ENCODE measurements at places on chromosomes 7 and 10.

DNA sequence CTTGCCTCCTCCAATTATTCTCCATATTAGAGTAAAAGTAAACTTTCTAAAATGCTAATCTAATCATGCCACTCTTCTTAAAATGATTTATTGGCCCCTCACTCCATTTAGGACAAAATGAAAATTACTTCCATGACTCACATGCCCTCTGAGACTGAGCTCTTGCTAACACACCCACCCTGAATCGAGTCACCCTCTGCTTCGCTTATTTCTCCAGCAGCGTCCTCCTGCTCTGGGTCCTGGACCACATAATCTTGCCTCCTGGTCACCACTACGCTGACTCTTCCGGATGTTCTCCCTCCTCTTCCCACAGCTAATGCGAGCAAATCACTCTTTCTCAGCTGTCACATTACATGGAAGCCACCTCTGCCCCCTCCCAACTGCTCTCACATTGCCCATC lies 384.0 kb upstream of the FZD8 start:
- no peak for DNase-seq

- no peak for DNase-seq
Measured at GRCh38 chr7:113279256-113279655, 160.9 kb upstream of the SMIM30 start.

DNA sequence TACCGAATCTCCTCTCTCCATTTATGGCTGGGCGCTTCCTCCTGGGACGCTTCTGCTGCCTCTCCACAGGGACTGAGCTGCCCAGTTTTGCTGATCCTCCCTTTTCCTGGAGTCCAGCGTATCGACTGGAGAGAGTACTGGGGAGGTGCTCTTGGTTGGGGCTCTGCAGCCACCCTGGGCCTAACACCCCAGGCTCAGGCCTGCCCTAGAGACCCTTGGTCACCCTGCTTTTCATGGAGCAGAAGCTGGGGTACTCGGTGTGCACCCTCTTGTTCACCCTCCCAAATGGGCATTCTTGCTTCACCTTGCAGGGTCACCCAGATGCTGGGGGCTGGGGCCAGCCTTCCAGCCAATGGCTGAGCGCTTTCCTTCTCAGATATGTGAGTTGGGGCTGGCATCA lies 88.8 kb upstream of the RET start:
- peak; percentile 17 for DNase-seq

DNA sequence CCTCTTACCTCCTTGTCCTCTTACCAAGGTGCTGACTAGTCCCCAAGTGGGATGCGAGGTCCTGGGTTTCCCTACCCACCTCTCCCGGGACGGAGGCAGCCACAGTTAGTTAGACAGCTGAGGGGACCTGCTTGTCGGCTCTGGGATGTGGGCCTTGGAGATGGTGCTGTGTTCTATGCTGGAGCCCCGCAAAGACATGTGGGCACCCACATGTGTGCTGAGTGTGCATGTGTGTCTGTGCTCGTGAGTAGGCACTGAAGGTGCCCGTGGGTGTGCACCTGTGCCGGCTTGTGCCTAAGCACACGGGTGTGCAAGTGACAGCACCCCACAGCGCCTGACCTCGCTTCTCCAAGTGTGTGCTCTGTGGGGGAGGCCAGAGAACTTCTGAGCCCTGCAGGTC lies 62.2 kb downstream of the NEURL1 start:
- DNase-seq: no peak

GRCh38 chr7:151581741-151582140 lies 62.0 kb upstream of the RHEB start:
- DNase-seq: no peak

GRCh38 chr7:111756687-111757178 lies 194.4 kb upstream of the IMMP2L start:
- DNase-seq: peak; percentile 74

DNA sequence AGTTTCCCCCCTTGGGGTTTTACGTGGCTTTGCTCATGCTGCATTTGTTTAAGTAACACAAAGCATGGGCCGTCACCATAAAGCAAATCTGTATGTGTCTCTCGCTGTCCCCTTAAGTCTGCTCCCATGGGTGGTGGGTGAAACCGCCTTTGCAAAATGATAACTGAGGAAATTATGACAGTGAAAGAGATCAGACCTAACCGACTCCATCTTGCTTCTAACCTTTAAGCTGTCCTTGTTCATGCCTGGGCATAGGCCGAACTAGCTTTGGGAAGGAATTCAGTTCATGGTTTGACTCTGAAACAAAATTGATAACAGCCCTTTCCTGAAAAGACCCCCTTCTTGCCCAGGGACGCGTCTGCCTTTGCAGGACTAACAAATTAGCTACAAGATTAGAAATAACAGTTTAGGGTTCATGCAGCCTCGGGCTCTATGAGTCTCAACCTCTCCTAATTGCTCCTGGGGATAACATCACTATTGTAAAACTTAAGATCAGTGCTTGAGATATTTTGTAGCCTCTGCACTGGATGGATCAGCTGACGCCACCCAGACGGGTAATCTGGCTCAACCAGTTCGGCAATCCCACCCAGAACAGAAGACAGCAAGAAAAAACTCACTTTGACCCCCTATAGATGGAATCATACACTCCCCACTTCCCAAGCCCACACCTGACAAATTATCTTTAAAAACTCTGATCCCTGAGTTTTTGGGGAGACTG lies 623.7 kb downstream of the TYW1 start:
- DNase-seq: no peak

- DNase-seq: peak; percentile 38
Measured at GRCh38 chr7:25408012-25408687, 179.9 kb upstream of the NPVF start.

- no peak for DNase-seq
Measured at GRCh38 chr7:44292420-44292817, 33.0 kb downstream of the CAMK2B start.

DNA sequence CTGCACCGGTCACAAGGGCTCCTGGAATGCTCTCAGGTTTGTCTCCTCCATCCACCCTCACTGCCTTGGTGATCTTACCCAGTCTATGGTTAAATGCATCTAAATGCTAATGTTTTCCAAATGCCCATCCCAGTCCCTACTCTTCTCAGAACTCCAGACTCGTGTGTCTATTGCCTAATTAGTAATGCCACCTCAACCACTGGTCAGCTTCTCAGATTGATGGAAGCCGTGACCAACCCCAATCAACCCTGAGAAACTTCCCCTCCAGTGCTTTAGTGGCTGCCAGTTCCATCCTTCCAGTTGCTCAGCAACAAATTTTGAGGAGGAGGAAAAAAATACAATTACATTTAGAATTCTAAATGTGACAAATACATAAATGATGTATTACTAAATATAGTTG lies 18.6 kb downstream of the NUDCD3 start:
- DNase-seq: no peak

DNA sequence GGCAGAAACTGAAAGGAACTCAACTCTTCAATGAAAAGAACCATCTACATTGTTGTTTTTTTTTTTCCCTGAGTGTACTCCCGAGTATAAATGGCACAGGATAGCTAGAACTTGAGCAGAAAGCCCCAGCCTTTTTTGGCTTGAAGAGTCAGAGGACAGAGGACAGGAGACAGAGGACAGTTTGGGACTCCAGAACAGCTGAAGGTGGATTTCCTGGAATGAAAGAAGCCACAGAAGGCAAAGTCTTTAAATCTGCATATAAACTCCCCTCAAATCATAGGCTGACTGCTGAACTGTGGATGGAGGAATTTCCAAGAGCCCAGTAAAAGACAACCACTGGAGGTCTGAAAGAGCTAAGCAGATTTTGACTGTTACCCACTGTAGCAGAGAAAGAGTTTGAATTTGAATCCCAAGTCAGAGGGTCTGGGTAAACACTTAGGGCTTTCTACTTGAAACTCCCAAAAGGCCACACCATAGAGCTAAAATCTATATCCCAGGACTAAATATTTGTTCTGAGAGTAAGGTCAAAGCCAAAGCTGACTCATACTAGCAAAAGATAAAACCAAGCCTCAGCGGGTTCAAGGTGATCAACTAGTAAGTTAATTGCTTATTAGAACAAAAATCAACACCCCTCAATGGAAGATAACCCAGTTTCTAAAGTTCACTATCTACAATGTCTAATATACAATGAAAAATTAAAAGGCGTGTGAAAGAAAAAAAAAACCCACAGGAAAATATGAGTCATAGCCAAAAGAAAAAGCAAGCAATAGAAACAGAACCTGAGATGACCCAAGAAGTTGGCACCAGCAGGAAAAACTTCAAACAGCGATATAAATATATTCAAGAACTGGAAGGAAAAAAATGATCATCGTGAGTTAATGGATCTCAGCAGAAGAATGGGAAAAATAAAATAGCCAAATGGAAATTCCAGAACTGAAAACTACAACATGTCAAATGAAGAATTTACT lies 1.8 kb upstream of the OPN1SW start:
- DNase-seq: no peak
